Caudate nucleus (tissue), 63 donors: ENCODE measurements at places on chromosomes 11 and 22.

- no peak for DNase-seq
These were observed 106.8 kb downstream of the CCDC83 start for GRCh38 chr11:85961930-85962363.

DNA sequence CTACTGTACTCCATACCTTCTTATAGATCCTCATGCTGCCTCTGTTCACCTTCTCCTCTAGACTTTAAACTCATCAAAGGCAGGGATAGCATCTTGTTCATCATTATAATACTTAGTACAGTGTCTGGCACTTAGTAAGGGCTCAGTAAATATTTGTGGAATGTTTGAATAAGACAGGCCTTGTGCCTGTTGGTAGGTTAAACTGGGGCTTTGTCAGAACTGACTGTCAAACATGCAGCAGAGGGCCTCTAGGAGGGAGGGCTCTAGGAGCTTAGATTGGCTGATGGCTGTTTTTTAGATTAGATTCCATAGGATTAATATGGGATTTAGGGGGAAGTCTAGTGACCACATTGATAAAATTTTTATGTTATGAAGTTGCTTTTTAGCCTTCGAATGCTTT lies 70.8 kb downstream of the RNF169 start:
- no peak for DNase-seq

DNA sequence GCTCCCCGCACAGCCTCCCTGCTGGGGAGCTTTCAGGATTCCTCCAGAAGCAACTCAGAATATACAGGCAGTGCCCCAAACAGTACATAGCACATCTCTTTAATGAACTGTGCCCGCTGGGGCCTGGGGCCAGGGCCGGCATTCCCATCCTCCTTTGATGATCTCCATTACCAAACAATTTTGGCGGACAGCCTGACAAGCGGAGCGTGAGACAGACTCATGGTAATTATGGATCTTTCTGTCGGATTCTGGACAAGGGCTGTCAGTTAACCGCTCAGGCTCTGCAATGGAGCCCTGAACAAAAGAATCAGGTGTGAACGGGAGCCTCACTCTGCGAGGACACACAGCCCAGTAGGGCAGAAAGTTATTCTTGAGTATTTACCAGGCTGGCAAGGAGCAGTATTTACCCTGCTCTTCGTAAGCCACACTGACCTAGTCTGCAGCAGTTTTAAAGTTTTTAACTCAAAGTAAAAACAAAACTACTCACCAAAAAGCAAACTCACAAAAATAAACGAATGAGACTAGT lies 174.0 kb downstream of the TBC1D22A start:
- no peak for DNase-seq

DNA sequence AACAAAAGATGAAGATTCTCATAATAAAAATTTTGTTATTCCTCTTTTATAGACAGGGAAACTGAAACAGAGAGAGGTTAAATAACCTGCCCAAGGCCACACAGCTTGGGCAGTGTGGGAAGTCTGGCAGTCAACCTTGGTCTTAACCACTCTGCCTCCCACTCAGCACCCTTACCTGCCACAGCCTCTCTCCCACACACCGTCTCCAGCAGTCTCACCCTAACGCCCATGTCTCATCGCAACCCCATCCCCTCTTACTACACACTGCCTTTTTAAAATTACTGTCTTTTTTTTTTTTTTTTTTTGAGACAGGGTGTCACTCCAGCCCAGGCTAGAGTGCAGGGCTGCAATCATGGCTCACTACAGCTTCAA lies 25.0 kb downstream of the ARRB1 start:
- DNase-seq, result no peak

DNA sequence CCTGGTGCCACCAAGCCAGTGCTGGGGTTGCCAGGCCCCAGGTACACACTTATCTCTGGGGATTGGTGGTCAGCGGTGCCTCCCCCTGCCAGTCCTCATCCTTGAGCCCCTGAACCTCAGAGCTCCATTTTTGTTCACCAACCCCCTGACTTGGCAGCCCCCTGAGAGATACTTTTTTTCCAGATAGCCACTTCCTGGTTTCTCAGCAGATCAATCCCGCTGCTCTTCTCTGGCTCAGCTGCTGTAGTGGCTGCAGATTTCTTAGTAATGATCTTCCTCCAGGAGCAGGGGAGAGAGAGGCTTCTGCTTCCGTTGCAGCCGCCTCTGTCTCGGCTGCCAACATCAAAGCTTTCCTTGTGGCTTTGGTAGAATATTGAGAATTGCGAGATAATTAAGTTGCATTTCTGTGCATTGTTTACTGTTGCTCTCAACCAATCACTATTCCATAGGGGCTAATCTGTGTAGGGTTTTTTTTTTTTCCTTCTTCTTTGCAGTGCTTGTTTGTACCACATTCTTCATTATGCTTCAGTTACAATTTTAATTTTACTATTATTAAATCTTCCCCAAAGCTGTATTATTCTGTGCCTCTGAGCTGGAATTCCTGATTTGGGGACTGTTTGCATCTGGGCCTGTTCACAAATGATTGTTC lies 92.1 kb downstream of the PKNOX2 start:
- no peak for DNase-seq

DNA sequence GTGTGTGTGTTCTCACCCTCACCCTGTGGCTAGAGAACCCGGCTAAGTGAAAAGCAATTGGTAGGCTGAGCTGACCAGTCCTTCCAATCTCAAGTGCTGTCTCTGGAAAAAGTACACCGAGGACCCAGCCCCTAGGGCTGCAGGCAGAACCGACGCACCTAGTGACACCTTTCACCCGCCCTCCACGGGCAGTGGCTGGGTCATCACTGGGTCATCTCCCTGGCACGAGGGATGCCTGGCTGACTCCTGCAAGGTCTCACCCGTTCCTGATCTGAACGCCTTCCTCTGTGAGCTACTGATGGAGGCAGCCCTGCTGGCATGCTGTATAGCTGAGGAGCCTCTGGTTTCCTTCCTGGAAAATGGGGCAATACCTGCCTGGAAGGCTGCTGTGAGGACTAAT lies 311.5 kb downstream of the NTM start:
- no peak for DNase-seq

DNA sequence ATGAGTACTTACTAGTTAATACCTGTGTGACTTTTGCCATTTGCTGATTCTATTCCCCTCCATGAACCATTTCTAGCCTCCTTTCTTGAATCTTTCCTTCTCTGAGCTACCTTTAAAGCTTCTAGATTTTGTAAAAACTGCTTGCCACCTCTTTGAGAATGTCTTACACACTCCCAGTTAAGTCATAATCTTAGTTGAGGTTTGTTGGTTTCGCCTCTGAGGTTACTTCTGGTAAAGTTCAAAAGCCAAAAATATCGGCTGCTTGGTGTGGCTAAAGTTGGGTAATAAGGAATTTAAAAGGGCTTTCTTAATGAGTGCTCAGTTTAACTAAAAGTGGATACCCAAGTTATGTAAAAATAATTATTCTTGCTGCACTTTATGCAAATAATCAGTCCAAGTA lies 10.4 kb upstream of the GLYAT start:
- DNase-seq, result no peak

- no peak for DNase-seq
These were observed 27.1 kb upstream of the OAF start for GRCh38 chr11:120183701-120184141.

GRCh38 chr11:111604392-111605009 lies 2.3 kb downstream of the SIK2 start:
- no peak for DNase-seq

GRCh38 chr11:65887723-65888162 lies 528 bp downstream of the FIBP start:
- no peak for DNase-seq

GRCh38 chr11:79335681-79336080 lies 105.1 kb downstream of the TENM4 start:
- no peak for DNase-seq

DNA sequence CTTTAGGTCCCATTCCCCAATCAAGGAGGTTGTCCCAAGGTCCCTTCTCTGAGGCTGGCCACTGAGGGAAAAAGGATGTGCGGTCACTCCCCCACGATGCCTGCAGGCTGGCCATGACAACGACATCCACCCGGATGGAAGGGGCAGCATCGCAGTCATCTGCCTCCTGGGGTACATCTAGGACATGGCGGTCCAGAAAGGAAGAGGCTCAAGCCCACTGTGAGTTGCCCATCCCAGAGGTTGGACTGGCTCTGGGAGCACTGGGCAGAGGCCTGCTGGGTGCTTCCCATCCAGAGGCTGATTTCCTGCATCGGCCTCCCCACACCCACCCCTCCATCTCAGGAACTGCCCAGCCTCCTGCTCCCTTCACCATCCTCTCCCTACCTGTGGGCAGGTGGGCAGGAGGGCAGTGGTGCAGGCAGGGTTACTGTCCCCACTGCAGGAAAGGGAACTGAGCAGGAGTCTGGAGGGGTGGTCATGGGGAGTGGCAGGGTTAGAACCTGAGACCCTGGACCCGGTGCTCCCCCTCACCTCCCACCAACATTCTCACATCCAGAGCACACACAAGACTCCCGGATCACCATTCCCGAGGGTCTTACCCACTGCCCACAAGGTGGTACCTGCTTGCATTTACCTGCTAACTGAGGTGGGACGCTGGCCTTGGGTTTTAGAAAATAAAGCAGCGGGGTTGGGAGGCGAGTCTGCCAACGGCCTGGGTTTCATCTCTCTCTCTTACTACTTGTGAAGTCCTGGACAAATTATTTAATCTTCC lies 4.4 kb downstream of the RCE1 start:
- no peak for DNase-seq

GRCh38 chr11:73752216-73752867 lies 8.5 kb downstream of the RAB6A start:
- DNase-seq, result no peak

DNA sequence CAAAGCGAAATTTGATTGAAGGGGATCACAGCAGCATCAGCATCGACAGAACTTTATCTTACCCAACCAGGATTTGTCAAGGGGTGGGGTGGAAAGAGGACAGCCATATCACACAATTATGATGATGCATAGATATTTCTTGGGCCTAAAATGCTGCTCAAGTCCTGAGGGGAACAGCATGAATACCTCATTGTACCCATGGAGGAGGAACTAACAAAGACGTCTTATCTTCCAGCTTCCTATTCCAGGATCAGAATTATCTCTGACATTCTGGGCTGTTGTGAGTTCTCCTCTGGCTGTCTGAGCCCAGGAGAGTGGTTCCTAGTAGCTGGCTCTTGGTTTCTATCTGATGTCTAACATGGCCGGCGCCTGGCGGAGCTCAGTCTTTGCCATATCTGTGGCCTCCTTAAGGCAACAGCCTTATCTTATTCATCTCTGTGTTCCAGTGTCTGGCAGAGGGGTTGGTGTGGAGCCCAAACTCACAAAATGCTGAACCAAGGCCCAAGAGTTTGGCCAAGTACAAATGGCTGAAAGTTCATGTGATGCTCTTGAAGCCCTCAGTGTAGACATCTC lies 68.2 kb upstream of the TIMP3 start:
- DNase-seq, result no peak

DNA sequence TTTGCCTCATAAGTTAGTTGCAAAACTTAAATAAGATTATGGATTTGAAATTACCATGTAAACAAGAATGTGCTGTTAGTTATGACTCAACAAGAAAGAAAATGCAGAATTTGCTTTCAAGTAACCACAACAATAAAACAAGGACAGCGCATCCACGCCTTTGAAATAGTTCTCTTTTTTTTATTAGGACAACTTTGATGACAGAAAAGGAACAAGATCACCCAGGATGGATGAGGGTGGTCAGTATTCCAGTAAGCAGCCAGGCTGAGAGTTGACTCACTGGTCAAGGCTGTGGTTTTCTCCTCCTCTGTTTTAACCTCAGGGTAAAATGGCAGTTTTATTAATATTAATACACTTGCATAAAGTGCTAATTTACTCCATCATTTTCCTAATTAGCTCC lies 544.4 kb downstream of the OPCML start:
- no peak for DNase-seq

GRCh38 chr22:40746428-40747220 lies 67.3 kb downstream of the MCHR1 start:
- DNase-seq, result no peak

DNA sequence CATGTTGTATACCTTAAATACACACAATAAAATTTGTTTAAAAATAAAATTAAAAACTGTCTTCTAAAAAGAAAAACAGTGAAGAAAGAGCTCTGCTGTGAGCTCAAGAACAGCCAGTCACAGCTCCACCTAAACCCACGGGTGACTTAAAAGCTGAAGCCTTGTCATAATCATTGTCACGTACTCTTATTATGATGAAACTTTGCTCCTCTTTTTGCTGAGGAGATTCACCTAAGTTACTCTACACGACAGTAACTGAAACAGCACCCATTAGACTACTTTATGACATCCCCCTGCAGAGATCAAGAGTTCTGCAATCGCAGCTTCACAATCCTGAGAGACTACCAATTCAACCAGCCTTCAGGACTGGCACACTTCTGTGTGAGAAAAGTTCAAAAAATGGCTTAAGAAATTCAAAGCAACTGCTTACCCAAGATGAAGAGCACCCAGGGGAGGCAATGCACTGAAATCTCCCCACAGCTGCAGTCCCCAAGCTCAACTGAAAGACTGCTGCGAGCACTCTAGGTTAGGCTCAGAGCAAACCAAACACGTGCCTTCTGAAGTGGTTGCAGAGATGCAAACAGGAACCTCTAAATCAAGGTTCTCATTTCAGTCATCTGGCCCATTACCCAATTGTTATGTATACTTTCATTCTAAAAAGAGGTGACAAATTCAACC lies at the start of gene JAML:
TSS of gene JAML (minus strand) at position 501 of the 678 bp plus-strand sequence. CDS start 10,145 bp downstream, outside the sequence.
- no peak for DNase-seq

GRCh38 chr11:10752061-10752460 lies 1.0 kb downstream of the CTR9 start:
- DNase-seq, result no peak

- no peak for DNase-seq
These were observed 961 bp downstream of the SUSD2 start for GRCh38 chr22:24181996-24182899.

- no peak for DNase-seq
These were observed 32.2 kb upstream of the OAF start for GRCh38 chr11:120178561-120179056.

DNA sequence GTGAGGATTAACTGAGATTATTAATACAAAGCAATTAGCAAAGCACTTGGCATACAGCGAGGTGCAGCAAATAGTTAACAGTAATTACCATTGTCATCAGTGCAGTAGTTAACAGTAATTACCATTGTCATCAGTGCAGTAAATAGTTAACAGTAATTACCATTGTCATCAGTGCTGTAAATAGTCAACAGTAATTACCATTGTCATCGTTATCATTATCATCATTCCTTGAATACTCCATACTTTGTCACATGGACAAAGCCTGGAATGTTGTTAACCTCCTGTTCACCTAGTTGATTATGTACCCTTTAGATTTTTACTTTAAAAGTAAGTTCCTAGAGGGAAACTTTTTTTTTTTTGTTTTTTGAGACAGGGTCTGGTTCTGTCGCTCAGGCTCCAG lies 19.5 kb upstream of the LYVE1 start:
- DNase-seq, result no peak

GRCh38 chr11:134402910-134403309 lies 9.1 kb downstream of the B3GAT1 start:
- no peak for DNase-seq

GRCh38 chr11:64448599-64449380 lies 89.8 kb downstream of the RPS6KA4 start:
- peak; percentile 78 for DNase-seq

DNA sequence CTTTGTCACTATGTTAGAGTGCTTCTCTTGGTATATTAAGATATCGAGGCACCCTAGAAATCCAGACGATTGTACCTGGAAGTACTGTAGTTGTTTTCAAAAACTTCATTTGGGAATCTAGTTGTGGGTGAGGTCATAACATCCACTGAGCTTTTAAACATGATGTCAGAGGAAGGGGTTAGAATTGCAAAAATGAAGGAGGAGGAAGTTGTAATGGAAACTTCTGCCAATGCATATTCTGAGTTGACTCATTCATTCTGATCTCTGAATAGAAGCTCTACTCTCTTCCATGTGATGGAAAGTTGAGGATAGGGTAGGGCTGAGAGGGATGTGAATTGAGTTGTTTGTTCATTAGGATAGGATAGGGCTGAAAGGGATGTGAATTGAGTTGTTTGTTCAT lies 7.7 kb downstream of the CD44 start:
- no peak for DNase-seq
